Stimulated activated CD8-positive, alpha-beta memory T cell treated with anti-CD3 and anti-CD28 coated beads, Interleukin-15, amount 100 ng/mL, for 48 hours (primary cell): ENCODE measurements at places on chromosomes 5 and 9.

DNA sequence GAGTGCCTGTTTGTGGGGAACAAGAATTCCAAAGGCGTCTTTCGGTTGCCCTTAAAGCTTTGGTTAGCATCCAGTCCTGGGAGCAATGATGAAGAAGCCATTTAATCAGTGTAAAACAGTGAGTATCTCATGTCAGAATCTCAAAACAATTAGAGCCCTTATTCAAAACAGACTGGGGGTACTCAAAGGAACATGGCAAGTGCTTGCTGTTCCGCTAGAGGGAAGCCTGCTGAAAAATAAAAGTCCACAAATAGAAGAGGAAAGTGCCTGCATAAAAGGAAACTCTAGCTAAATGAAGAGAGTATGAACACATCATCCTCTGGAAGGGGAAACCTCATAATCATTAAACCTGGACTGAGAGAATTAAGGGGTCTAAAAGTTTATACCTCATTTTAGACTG, 26.4 kb downstream of the FBXL7 start:
- no peak for DNase-seq

DNA sequence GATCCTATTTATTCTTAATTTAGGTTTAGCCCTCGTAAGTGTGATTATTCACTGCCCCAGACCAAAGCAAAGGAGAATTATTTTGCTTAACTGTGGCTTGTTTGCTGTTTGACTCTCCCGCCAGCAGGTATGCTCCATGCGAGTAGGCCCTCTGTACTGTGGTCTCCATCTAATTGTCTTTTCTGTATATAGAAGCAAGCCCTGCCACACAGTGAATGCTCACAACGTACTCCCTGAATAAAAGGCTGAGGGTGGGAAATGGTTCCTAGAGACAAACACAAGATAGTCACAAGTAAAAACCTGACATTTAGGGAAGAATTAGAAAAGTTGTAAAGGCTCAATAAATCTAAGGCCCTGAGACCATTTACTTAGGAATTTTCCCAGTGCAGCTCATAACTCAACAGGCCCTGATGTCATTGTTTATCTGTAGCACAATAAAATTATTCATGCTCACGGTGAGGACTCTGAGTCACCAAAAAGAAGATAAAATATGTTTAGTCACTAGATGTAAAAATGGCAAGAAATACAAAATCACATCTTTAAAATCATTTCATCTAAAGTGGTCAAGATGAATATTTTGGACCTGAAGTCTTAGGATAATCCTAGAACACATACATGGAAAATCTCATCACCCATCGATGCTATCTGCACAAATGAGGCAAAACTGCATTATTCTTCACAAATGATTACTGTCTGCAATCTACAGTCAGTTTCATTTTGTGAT, 473.2 kb downstream of the ENC1 start:
- no peak for DNase-seq

DNA sequence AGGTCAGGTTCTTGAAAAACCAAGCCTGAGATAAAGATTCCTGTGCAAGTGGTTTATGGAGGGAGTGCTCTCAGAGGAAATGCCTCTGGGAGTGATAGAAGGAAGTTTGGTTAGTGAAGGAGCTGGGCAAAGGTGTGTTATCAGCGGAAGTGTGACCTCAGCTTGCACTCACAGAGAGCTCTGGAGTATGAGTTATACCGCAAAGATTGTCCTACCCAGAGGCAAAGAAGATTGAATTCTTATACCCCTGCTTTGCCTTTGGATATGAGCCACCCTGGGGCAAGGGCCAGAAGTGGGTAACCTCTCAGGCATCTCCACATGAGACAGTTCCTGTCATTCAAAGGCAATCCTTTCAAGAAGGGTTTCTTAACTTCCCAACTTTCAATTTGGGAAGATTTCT, 145.6 kb downstream of the MUSK start:
- DNase-seq, result no peak

DNA sequence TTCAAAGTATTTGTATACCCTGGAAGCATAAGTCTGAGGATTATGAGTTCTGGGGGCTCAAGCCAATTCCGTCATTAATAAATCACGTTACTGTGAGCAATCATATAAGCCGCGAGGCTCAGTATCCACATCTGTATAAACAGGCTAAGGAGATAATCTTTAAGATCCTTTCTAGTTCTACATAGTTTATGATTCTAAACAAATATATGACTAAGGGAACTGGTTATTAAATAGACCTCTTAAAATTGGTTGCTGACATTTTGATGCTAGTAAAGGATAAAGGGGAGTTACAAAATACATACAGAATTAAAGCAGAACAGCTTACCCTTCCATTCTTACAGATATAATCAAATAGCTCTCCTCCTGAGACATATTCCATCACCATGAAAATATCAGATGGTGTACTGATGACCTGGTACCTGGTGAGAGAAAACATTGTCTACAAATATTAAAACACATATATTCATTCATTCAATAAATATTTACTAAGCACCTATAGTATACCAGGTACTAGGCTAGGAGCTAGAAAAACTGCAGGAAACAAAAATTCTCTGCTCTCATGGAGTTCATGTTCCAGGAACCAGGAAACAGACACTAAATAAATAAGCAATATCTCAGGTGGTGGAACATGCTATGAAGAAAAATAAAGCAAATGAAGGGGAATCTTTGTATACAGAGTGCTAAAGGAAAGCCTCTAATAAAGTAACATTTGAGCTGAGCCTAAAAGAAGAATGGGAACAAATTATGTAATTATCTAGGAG, 19.5 kb upstream of the TTC33 start:
- no peak for DNase-seq

- no peak for DNase-seq
These were observed 328.8 kb downstream of the GADD45G start for GRCh38 chr9:89933578-89933977.

- no peak for DNase-seq
These were observed 6.3 kb downstream of the HNRNPA0 start for GRCh38 chr5:137747848-137748247.

DNA sequence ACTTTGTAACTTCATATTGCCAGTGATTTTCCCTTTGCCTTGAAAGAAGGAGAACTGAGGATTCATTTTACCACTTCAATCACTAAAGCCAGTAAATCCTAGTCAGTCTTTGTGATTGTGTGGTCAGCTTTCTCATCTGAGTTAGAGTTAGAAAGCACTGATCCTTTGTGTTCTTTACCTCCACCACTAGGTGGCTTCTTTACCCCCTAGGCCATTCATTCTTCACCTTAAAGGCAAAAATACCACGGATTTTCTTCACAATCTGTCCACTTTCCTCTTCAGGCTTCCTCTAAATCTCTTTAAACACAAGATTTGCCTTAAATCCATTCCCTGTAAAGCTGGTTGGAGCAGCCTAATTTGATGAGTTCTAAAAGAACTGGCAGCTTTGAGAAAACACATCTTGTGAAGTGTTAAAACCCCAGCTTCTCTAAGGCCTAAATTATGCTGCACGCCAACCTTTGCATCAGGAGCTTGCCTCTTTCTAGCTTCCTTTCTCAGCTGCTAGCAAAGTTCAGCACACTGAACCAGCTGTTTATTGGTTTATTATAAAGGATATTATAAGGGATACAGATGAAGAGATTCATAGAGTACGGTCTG, 20.4 kb downstream of the BDP1 start:
- DNase-seq, result no peak

DNA sequence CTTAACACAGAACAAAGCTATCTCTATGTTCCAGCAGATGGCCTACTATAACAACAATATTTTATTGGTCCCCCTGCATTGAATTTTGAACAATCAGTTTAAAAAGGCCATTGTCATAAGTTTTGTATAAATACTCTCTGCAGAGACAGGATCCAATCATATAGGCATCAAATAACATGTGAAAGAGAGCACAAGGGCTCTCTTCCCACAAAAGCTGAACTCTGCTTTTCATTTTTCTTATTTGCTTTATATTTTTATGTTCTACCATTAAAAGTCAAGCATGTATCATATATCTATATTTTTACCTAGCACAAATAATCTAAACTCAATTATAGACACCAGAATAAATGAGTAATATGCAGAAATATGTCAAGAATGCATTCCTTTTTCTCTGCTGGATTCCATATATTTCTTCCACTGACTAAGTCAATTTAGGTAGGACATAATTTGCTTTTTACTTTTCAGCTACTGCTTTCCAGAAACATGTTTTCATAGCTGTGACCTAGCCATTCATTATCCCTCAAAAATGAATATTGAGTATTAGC, 143.6 kb downstream of the CDH9 start:
- DNase-seq, result no peak

DNA sequence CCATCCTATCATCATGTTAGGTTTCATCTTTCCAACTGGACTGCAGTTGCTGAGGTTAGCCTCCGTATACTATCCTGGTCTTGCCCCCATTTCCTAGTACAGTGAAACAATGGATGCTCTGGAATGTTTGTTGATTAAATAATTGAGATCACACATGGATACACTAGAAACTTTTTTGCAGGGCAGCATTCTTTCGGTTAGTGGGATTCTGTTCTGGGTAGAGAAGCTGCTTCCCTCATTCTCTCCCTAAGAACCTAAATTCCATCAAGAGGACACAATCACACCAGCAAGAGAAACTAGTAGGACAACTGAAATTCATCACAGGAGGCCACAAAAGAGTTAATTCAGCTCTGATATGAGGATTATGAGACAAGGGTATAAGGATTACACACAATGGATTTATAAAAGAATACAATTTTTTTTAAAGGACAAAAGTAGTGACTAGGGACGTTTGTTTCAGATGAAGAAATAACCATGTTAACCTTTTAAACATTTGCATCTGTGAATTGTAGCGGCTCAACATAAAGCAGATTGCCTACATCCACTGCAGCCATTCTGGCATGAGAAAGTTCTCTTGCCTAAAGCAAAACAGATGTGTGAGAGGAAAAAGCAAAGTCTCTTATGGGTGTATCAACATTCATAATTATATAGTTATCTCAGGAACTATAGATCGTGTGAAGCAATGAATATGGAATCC, 162.7 kb upstream of the LHFPL2 start:
- DNase-seq, result no peak
